ENCODE measurements at places on chromosomes 5 and 9.

- DNase-seq, result no peak
Observed at GRCh38 chr9:13991395-13991794, 322.5 kb downstream of the NFIB start.

DNA sequence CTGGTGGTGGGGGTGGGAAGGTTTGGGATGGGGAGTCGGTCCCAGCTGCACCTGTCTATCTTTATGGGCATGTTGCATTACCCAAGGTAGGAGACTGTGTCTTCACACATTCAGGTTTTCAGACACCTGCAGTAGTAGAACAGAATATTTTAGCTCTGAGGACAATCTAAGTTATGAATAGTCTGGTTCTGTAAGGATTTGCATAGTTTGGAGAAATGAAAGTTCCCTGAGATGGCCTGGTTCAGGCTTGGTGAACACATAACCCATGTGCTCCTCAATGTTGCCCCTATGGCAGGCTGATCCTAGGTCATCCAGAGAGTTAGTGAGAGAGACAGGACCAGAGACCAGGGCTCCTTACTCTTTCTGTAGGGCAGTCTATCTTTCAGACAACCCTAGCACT lies 20.7 kb downstream of the TNFSF8 start:
- DNase-seq, result no peak

DNA sequence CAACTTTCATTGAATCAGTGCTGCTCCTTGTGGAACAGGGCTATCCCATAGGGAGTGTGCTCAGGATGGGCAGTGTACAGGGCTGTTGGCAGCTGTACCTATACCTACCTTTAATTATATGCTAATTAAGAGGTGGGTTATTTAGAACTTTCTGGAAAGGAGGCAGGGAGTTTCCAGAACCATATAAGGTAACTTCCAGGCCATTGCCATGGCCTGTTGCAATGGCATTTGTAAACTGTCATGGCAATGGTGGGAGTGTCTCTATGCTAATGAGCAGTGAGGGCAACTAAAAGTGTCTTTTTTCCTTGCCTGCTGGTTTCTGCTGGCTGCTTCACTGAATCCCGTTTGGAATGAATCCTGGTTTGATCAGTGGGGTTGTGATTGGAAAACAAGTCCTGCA lies 2.3 kb upstream of the ARHGAP26 start:
- DNase-seq, result no peak

DNA sequence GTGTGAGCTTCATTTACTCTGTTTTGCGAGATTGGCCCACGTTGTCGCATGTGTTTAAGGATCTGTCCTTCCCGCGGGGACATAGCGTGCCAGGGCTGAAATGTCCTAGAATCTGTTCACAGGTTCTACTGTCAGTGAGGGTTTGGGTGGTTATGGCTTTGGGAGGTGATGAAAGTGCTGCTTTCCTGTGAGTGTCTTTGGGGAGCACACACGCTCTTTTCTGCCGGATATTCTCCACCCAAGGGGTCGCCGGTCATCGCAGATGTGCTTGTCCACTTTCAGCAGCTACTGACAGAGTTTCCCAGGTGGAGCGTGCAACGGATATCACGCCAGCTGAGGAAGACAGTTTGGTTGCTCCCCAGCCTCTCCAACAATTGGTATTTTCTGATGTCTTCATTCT lies 32.1 kb downstream of the PROP1 start:
- no peak for DNase-seq

- peak; percentile 47 for DNase-seq
Observed at GRCh38 chr9:114738581-114739316, 56.8 kb upstream of the TEX48 start.

- peak; percentile 94 for DNase-seq
Observed at GRCh38 chr9:128103589-128103962, 24.0 kb downstream of the PTGES2 start.

- DNase-seq, result no peak
Observed at GRCh38 chr5:68055686-68056085, 159.9 kb upstream of the PIK3R1 start.

DNA sequence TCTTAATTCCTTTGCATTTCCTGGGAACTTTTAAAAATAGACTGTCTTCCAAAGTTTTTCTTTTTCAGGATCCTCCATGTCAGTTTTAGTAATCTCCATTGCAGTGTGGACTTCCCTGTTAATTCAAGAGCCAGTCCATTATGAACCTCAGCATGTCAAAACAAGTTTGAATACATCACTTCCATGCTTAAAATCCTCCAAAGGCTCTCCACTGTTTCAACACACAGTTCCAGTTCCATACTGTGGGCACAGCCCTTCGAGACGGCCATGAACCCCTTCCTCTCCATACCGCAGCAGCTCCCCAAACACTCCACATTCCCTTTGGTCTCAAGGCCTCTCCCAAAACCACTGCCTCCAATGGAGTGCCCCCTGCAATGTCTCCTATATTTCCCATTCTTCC lies 19.5 kb downstream of the LIFR start:
- DNase-seq, result no peak

DNA sequence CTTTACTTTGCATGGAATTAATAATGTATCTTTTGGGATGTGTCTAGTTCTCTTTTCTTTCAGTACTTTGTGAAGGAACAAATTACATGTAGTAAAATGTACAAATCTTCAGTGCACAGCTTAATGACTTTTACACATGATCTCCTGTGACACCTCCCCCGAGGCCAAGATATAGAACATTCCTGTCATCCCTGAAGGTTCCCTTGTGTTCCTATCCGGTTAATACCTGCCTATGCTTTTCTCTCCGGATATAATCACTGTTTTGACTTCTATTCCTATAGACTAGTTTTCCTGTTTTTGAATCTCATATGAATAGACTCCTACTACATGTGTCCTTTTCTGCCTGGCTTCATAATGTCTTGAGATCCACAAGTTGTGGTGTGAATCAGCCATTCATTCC lies 21.5 kb downstream of the STC2 start:
- DNase-seq, result no peak

GRCh38 chr5:91245871-91246270 lies 137.2 kb downstream of the ARRDC3 start:
- DNase-seq, result no peak

GRCh38 chr9:85167146-85167545 lies 497.6 kb downstream of the NTRK2 start:
- DNase-seq, result no peak

DNA sequence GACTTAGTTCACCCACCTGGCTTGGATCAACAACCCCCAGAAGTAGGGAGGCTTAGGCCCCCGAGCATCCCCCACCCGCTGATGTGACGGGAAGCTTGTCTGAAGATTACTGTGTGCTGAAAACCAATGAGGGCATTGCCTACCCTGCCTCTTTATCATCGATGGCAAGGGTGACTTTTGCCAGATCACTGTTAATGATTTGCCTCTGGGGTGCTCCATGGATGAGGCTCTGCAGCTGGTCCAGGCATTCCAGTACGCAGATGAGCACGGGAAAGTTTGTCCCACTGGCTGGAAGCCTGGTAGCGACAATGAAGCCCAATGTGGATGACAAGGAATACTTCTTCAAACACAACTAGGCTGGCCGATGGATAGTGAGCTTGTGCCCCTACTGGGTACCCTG lies 22.0 kb downstream of the RUFY1 start:
- DNase-seq, result no peak

- no peak for DNase-seq
Observed at GRCh38 chr5:167312225-167312624, 979.2 kb upstream of the WWC1 start.

GRCh38 chr5:138129347-138129746 lies 9.9 kb downstream of the NME5 start:
- DNase-seq, result no peak

DNA sequence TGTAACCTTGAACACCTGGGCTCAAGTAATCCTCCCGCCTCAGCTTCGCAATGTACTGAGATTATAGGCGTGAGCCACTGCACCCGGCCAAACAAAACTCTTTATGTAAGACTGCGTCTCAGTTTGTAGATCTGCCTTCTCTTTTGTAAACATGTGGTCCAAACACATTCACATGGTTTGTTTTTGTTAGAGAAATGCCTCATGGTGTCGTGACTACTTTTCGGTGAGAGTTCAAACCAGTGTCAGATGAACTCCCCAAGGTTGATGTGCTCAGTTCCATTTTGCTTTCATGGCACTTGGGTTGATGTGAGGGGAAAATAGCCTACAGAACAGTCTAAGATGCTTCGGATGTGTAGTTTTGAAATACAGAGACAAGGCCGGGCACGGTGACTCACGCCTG lies 231.6 kb downstream of the GOLPH3 start:
- no peak for DNase-seq

DNA sequence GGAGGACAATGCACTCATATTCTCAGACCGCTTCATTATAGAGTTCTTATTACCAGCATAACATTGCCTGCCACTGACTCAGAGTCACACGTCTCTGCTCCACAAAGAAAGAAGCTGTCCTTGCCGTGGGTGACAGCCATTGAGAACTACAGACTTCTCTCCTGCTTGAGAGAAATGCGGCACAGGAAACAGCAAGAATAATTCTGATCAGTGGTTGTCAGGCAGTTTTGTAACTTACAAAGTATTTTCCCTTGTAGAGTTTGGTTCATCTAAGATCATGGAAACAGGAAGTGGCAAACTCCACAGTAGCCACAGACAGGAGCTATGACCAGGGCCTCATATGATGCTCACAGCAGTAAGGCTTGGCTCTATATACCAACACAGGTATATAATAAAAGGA lies 47.0 kb downstream of the KCNV2 start:
- peak; percentile 78 for DNase-seq

DNA sequence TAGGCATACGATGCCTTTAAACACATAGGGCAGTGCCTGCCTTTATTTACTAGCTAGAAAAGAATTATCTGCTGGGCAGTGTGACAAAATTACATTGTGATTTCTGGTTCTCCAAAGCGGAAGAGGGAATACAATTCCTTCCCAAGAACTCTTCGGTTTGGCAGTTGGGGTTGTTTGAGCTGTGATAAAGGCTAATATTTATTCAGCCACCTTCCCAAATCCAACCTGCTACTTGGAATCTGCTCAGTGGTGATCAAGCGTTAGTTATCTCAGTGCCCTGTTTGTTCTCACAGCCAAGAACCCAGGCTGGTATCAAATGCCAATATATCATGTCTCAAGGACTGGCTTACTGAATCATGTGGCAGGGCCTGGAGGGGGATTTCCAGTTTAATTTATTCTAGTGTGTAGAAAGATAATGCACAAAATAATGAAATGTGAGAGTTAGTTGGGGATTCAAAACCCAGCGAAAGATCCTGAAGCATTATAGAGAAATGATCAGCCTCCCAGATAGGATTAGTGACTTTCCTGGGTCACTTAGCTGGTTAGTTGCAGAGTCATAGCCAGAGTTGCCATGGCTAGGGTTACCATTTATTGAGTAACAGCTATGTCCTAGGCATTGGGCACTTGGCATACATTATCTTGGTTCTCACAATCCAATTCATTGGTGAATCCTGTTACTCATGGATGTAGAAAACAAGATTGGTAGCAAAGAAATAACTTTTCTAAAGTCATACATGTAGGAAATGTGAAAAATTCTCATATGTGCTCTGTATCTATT lies 457.0 kb upstream of the KLF4 start:
- no peak for DNase-seq

GRCh38 chr5:42604171-42604711 lies 152.4 kb upstream of the CCDC152 start:
- no peak for DNase-seq

GRCh38 chr5:155367841-155368240 lies 354.3 kb downstream of the KIF4B start:
- no peak for DNase-seq
